ENCODE measurements at places on chromosomes 2 and 18. TPM values are rescaled to one million over a fixed set of nuclear protein-coding genes. Genes with fewer than 3 reads are reported as not detected.

The VAPA gene
- total RNA-seq: 172 TPM

The EDAR gene
- not detected for total RNA-seq

The PPP1R1C gene
- 0.93 TPM for total RNA-seq

The FAM237A gene
- total RNA-seq: not detected

The DSG1 gene
- not detected for total RNA-seq

The SYT4 gene
- not detected for total RNA-seq

DNA sequence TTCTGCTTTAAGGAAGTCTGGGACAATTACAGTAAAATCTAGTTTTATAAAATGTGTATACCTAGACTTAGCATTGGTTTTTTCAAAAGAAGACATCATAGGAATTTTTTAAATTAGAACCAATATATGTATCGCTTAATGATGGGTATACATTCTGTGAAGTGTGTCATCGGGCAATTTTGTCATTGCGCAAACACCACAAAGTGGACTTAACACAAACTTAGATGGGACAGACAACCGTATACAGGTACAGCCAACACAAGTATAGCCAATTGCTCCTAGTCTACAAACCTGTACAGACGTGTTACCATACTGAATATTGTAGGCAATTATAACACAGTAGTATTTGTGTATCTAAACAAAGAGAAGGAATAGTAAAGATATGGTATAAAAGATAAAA lies 12.7 kb downstream of the MYO1B start:
- no peak for DNase-seq

DNA sequence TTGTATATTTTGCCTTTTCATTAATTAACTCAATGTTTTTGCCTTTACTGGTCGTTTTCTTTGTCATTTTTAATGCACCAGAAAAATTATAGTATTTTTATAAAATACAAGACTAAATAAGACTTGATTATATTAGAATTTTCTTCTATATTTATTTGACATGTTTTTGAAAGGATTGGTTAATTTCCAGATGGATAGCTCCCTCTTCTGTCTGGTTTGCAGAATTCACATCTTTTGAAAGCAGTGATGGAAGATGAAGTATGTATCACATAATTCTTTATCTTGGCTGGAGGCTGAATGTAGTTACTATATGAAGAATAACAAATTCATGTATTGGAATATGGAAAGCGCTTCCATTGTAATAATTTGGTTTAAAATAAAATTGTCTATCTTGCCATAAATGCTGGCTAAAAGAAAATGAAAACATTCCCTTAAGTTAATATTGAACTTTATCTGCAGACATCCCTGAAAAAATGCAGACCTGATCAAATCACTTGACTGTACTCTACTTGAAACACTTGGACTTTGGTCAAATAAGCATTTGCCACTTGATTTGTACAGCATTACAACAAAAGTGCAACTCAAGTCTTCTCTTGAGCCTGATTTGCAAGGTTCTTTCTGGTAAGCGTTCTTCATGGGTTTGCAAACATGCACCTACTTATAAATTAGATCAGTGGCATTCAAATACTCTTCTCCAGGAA lies 86.3 kb upstream of the EFEMP1 start:
- DNase-seq: no peak

DNA sequence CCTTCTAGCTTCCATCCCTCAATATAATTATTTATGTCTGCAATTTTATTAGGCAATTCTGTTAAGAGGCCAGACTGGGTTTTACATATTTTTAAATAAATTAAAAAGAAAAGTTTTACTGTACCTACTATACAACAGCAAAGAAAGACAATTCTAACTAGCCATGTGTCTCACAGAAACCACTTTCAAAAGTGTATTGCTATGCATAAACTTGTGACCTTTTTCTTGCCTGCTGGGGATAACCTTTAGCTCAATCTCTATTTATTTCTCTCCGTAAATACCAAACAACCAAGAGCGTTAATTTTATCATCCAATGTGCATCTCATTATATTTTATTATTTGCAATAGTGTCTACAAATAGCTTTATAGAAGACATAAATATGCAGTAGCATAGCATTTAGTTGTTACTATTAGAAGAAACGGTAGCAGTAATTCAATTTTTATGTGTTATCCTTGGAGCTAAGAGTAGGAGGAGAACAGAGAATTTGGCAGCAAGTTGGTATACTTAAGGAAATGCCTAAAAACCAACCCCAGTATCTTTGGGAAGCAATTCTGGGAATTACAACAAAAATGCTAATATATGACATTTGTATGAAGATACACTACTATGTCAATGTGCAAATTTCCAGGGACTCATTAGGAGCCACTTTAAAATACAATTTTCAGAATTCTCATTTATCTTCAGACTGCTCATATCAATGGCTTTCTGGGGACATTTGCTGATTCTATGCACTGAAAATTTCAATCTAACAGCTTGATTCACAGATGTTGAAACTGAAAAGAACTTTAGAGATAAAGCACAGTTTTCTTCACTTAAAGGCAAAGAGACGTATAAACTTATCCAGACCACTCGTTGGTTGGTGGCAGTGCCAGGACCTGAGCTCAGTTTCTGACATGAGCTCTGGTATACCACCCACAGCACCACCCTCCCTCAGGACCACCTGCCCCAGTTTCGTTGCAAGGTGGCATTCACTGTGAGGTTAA lies 23.0 kb upstream of the RTN4 start:
- DNase-seq: no peak

DNA sequence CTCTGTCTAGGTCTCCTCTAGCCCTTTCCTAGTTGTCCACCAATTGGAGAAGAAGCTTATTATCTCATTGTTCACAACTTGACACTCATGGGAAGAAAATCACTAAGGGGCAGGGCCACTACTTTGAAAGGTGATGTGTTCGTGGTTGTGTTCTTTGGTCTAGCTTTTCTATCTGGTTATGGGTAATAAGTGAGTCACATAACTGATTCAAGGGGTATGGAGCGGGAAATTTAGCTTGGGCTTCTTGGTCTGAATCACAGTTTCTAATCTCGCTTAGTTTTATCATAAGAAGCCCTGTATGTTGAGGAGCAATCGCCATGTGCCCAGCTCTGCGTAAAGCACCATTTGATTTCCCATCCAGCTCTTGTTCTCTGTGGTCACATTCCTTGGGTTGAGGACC lies 18.7 kb upstream of the DYTN start:
- no peak for DNase-seq

- DNase-seq: no peak
Observed at GRCh38 chr2:216201692-216202306, 92.7 kb downstream of the XRCC5 start.

- no peak for DNase-seq
Observed at GRCh38 chr2:107313316-107313715, 427.3 kb upstream of the ST6GAL2 start.

DNA sequence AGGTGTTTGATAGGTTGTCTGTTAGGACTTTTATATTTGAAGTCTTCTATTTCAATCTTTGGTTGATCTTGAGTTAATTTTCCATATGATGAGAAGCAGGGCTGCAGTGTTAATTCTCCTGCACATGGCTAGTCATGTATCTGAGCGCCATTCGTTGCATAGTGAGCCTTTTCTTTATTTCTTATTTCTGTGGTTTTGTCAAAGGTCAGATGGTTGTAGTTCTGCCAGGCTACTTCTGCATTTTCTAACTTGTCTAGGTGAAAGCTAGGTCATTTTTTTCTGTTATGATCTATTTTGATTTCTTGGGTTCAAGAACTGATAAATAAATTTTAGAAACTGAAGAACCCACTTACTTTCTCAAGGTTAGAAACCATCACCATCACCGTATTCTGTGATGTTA lies 56.7 kb downstream of the CCDC74A start:
- no peak for DNase-seq

DNA sequence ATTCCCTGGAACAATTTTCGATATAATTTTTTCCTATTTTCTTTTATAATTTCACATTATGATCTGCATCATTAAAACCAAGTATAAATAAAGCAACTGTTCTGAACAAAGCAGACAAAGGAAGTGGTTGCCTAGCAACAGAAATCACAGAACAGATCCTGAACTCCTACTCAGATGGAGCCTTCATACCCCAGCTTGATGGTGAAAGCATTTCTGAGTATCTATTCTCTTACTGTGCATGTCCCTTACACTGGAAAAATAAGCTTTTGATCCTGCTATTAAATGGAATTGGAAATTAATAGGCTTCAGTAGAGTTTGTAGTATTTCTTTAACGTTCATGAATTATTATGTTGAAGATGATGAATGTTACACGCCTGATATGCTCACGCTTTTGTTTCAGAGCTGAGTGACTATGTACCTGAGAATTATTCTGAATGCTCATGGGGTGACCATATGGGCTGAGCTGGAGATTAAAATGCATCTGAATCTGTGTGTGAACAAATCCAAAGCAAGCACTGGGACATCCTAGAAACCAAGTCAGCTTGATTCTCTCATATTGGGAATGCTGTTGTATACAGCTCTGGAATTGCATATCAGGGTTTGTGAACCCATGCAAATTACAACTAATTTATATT lies 254.0 kb downstream of the KCNJ3 start:
- DNase-seq: no peak

DNA sequence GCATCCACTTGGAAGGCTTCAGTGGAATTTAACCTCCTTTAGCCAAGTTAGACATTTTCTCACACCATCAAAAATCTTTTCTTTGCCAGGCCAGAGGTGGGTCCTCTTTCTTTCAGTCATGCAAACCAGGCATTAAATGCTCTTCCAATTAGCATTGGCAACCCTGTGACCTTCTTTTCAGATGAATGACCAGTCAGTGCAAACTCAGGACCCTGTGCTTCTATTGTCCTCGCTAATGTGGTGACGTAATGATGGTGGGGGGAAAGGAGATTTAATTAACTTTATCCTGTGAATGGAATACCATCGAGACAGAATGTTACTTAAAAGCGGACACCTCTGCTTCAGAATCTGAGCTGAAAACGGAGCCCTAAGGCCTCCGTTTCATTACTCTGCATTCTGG lies 23.2 kb upstream of the STPG4 start:
- DNase-seq: no peak

DNA sequence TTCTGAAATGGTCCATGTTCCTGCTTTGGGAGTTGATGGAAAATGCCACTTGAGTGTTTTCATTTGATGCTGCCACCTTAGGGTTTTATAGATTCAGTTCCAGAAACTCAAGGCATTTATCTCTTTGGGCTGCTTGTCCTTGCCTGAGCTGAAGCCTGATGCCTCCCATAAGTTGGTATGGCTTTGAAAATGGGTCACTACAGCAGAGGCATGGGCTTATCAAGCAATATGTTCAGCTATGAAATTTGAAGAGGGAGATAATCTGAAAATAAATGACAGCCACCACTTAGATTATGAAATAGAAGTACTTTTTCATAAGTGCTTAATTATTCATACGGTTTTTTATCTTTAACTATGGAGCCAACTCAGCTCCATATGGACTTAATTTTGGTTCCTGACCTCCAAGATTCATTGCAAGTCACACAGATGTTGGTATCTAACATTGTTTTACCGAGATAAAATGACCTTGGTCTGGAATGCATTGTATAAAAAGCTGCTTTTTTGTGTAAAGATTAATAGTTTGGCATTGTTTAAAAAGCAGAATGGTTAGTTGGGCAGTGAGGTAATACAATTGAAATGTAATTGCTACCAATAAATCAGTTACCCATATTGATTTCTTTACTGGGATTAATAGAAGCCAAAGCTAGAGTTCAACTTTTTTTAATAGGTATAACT lies 4.5 kb downstream of the SLC14A1 start:
- no peak for DNase-seq

DNA sequence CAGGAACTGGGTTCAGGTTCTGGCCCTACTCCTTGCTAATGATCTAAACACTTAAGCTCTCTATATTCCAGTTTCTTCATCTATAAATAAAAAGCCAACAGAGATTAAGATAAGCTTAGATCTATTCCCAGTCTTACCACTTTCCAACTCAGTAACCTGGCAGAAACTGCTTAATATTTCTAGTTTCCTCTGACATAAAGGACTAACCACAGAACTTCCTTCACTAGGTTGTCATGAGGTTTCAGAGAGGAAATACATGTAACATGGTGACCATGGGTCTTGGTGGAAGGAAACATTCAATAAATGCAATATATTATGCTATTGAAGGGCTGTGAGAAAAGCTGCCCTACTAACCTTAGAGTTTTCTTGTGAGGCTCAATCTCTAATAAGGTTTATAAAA lies 114.4 kb upstream of the PDE1A start:
- DNase-seq: no peak

DNA sequence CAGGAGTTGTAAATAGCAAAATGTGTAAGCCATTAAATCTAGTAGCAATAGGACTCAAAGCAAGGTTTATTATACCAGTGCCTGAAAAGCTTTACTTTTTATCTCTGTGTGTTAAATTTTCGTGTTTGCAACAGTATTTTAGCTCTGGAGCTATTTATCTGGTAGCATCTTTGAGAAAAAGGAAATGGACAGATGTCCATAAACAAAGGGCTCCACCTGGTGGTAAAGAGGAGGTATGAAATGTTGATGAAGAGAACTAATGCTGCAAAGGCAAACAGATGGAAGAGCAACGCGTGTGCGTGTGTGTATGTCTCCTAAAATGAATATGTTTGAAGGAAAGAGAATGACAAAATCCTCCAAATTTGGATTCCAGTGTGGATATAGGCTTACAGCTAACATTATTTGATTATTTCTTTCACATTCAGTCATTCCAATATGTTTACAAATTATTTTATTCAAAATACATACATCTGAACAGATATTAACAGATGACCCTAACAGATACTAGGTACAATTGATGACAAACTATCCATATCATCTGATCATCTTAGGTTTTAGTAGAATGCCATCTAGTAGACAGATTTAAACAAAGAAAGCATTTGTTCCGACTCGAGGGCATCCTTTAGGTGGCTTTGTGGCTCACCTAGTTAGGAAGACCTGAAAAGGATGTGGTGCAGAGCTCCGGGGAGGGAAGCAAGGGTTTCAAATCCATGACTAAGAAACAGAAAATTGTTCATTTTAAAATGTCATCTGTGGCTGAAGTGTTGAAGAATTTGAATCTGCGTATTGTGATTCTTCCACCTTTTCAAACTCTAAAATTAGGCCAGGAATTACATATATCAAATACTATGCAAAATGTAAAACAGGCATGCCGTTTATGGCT lies 383.3 kb downstream of the MTX2 start:
- no peak for DNase-seq

DNA sequence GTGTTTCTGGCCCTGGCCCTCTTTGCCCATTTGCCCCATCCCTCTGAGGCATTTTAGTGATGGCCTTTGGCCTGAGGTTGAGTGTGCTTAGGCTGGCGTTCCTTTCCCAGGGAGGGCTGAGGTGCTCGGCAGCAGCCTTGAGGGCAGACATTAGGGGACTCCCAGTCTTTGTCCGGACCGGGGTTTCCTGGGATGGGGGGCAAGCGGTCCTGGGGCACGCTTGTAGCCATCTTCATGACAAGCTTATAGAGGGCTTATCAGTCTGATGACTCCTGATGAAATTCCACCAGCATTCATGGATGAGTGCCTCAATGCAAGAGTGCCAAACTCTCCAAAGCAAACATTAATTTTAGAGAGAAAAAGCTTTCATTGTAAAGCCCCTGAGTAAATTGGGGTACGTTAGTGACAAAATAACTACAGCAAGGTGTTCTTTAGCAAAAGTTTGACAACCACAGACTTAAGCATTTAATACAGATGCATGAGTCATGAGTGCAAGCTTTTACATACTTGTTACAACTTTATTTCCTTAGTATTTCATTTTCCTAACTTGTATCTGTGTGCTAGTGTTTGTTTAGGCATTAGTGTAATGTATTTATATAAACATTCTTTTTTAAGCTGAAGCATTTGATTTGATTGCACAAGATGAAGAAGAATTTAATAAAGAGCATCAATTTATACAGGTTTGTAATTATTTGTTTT lies 45.6 kb downstream of the CEP192 start:
- no peak for DNase-seq

- DNase-seq: no peak
Observed at GRCh38 chr2:147610496-147611040, 234.3 kb upstream of the ACVR2A start.

GRCh38 chr2:237551071-237551574 lies 15.3 kb upstream of the PRLH start:
- DNase-seq: peak; percentile 78

Measured in posterior vena cava (tissue), 2 donors.